Tongue (tissue), 3 donors: ENCODE measurements at places on chromosomes 5 and 9. TPM values are rescaled to one million over a fixed set of nuclear protein-coding genes. Genes with fewer than 3 reads are reported as not detected.

GRCh38 chr9:16848179-16848578 lies 22.3 kb downstream of the BNC2 start:
- no peak for DNase-seq

DNA sequence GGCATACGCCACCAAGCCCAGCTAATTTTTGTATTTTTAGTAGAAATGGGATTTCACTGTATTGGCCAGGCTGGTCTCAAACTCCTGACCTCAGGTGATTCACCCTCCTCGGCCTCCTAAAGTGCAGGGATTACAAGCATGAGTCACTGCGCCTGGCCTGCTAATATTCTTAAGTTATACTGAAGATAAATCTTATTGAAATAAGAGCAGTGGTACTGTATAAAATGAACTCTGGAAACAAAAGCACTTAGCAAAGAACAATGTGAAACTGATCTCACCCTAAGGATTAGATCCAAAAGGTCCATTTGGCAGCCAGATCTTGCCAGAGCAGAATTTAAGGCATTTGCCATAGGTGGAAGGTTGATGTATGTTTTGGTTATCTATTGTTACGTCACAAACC lies 27.1 kb downstream of the CYSTM1 start:
- DNase-seq, result no peak

DNA sequence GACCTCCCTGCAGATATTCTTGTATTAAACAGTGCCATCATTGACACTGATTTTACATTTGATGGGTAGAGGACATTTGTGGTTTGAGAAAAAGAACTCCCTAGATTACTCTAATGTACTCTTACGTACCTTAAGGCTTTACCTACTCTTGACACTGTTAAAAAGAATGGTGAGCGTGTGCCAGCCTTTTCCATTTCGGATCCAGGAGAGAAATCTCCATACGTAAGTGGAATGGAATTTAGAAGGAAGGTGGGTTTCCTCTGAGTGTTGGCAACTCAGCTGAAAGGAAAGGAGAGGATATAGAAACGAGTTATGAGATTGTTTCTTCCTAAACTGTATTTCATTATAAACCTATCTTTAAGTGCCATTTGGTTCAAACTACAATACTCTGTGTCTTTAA lies 40.9 kb downstream of the TNPO1 start:
- no peak for DNase-seq

DNA sequence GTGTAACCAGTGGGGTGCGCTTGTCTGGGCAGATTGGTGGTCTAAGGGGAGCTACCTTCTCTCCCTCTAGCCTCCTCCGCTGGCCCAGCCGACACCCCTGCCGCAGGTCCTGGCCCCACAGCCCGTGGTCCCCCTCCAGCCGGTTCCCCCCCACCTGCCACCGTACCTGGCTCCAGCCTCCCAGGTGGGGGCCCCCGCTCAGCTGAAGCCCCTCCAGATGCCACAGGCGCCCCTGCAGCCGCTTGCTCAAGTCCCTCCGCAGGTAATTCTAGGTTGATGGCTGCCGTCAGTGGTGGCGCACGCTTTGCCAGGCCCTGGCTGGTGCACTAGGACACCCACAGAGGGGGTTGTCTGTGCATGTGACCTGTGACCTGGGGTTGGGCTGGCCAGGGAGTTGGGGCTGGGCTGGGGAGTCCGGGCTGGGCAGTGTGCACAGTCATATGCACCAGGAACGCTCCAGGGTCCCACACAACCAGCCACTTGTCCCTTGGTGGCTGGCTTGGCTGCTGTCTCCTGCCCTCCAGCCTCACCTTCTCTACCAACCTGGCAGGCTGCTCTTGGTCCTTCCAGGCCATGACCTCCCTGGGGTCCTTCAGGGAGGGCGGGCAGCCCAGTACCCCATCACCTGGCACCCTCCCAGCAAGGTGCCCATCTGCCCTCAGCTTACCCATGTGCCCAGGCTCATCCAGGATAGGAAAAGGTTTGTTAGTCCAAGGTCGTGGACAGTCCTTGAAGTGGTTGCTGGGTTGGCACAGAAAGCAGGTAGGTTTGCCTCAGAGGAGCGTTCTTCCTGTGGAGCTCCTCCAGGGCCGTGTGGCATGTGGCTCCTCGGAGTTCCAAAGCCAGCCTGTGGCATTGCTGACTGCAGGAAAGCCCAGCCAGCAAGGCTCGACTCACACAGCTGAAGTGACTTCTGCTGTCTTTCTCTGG lies 73.2 kb downstream of the WNK2 start:
- DNase-seq, result no peak

Gene PCDHGA6
- 4.8 TPM for total RNA-seq

Gene PRELID2
- 38.0 TPM for total RNA-seq
